Ecto neural progenitor cell (in vitro differentiated cells): ENCODE measurements at places on chromosomes 5 and 9.

GRCh38 chr9:76882686-76883085, 23.2 kb downstream of the PRUNE2 start:
- DNase-seq: no peak

GRCh38 chr5:153467546-153467945, 22.9 kb upstream of the GRIA1 start:
- no peak for DNase-seq

DNA sequence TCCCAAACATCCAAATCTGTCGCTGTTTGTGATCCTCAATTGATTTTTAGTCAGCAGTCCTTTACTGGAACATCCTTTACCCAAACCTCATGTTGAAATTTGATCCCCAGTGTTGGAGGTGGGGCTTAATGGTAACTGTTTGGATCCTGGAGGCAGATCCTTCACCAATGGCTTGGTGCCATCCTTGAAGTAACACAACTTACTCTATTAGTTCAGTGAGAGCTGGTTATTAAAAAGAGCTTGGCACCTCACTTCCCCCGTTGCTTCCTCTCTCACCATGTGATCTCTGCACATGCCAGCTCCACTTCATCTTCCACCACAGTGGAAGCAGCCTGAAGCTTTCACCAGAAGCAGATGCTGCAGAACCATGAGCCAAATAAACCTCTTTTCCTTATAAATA, 40.3 kb downstream of the DNAJB5 start:
- DNase-seq: no peak

DNA sequence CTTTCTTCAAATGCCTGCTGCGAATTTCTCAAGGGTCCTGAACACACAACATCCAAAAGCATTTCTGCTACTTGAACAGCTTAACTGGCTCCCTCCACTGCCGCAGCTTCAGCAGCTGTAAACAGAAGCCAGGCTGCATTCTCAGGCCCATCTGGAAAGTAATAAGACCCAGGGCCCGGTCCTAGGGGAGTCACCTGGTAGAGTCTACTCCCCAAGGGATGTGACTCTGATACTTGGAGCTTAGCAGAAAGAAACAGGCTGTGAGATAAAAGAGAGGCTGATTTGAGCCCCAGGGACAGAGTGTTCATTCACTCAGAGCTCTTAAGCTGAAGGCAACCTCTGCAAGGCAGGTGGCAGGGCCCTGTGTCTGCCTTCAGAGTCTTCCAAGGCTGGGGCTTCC, 356.8 kb downstream of the SPOCK1 start:
- no peak for DNase-seq

GRCh38 chr9:110942522-110942921, 95.7 kb downstream of the LPAR1 start:
- DNase-seq: no peak

DNA sequence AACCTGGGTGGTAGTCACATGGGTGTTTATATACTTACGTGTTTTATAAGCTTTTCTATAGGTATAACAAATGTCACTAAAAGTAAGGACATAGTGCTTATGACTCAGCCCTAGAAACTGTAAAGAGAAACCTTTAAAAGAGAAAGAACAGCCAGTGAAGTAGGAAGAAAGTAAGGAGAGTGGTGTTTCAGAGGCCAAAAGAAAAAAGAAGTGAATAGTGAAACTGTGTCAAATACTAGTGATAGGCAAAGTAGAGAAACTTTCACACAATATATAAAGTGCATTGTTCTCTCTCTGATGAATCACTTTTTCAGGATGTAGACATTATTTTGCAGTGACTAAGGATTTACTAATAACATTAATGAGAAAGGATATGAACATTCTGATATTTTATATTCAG, 74.2 kb upstream of the SUSD1 start:
- no peak for DNase-seq

DNA sequence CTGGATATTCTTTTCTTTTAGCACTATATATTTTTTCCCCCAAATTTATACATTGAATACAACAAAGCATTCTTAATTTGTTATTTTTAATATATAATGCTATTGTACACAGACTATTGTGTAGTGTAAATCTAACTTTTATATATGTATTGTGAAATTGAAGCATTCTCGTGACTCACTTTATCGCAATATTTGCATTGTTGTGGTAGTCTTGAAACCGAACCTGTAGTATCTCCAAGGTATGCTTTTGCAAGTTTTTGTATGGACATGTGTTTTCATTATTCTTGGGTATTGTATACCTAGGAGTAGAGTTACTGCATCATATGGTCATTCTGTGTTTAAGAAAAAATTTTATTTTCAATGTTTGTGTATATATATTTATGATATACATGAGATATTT, 49.6 kb downstream of the NSD1 start:
- DNase-seq: no peak

DNA sequence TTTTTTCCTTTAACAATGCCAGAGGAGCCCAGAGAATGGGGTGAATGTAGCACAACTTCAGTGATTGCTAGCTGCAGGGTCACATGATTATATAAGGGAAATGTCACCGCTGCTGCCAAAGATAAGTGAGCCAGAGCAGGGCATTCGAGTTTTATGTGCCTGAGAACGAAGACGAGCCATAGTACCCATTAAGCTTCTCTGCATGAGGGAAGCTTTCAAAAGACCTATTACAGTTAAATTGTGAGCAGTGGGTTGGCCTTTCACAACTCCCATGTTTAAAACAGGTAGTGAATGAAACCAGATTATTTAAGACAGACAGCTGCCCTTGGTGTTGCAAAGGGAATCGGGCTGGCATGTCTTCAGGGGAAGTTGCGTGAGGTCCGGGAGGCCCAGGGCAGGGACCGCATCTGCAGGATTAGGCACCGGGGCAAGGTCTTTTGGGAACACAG, 82.4 kb upstream of the TNFAIP8 start:
- no peak for DNase-seq

GRCh38 chr5:163670036-163670435, 164.6 kb downstream of the MAT2B start:
- no peak for DNase-seq

DNA sequence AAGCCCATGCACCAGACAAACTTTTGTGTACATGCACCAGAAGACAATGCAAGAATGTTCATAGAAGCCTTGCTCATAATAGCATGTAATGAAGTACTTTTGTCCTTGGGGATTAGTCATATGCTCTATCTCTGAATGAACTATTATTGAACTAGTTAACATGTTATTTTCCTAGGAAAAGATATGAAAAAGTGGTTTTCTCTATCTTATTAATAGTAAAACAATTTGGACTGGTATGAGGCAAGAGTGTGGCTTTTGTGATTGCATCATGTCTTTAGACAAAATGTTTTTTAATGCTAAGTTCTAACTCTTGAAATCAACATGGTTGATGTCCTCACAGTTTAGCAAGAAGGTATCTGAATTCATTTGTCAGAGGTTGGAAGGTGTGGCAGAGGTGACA, 55.7 kb upstream of the SPDL1 start:
- DNase-seq: no peak

DNA sequence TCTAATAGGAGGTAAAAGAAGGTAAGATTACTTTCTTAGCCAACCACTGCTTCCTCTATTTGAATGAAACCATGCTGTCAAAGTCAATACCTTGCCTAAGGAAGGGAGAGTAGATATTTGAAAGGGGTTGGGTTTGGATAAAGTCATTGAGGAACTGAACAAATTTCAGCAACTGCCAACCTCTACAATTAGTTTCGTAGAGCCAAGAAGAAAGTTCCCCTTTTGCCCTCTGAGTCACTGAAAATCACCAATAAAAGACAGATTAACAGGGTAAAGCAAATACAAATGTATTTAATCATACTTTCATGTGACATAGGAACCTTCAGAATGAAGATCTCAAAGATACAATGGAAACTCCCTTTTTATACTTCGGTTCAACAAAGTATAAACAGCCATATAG, 615.7 kb downstream of the GABRG2 start:
- DNase-seq: no peak

DNA sequence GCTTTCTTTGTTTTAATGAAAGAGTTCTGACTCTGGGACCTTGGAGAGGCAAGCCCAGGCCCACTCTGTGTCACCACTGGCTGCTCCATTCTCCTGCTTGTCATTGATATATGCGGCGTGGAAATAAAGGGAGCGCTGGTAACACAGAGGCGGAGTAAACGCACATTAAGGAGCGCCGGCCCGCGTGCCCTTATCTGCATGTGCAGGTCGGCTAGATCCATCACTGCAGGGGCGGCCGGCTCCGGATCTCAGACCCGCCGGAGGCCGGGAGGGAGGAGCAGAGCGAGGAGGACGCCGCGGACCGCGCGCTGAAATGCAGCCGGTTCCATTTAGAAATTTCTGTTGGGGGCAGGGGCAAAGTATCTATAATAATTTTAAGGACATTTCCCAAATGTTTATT, 70.8 kb downstream of the MRPL36 start:
- DNase-seq: peak; percentile 20

- DNase-seq: no peak
Observed at GRCh38 chr9:128731093-128731492, 7.2 kb upstream of the ZDHHC12 start.

- no peak for DNase-seq
Observed at GRCh38 chr5:122478741-122479442, 166.9 kb downstream of the SNCAIP start.

DNA sequence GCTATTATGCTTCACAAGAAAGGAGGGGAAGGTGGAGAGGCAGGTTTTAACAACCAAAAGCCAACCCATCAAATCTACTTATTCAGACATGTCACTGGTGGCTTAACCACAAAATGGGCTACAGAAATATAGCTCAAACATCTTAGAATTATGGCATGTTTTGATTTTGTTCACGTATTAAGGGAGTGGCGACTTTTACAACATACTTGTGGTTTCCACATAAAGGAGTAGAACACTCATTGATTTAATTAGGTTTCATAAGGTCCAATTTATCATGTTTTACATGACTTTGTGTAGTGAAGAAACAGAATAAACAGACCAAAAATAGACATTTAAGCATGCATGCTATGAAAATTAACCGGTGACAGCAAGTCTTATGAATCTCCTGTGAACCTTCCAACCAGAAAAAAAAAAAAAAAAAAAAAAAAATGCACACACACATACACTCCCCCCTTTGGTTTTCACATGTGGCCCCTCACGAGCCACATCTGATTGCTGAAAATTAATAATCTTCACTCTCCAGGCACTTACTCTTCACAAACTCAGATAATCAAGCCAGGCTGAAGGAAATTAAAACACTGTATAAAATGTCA, 5.4 kb downstream of the ZNF608 start:
- no peak for DNase-seq

GRCh38 chr5:165351342-165351741, 1845.9 kb downstream of the MAT2B start:
- no peak for DNase-seq

- no peak for DNase-seq
Observed at GRCh38 chr5:116546033-116546742, 28.4 kb downstream of the SEMA6A start.

DNA sequence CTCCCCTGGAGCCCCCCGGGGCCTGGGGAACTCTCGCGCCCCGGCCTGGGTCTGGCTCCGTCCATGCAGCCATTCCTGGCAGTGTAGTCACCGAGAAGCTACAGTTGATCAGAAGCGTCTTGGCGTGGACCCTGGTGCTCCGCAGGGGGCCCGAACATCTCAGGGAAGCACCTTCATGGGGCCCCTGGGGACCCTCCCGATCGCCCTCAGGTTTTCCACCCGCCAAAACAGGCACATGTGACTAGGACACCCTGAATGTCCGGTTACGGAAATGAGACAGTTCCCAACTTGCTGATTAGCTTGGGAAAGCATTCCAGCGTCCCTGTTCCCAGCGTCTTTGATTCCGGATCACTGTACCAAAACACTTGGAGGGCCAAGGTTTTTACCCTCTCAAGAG, 472 bp downstream of the FBXO4 start:
- DNase-seq: no peak

DNA sequence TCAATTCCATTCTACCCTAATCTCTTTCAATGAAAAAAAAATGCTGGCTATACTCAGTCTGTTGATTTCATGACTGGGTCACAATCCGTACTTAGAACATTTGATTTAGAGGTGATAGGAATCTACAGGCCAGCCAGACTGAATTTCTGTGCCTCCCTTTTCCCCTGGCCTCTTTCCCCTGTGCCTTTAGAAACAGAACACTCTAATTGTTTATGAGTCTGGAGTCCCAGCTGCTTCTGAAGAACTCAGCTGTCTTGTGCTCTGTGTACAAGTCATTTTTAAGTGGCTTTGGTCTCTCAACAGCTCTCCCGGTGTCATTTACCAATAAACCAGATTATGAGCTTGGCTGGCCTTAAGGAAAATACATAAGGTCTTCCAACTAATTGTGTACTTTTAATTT, 94.1 kb upstream of the ITGA2 start:
- no peak for DNase-seq

DNA sequence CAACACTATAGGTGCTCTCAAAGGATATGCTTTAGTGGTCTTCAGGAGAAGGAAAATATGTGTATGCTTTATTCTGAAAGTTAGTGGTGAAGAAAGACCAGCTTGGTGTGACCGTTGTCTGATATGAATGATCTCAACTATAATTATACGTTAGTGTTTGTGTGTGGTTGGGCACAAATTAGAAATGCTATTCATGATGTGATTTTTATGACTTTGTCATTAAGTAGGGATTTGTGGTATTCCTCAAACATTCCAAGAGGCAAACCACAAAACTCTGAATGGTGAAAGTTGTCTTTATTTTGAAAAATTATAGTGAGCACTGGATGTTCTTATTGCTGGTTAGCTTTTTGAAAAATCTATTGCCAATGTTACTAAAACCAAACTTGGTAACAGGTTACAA, 6.2 kb upstream of the F2R start:
- no peak for DNase-seq

GRCh38 chr5:73093943-73094342, 26.4 kb upstream of the TMEM171 start:
- no peak for DNase-seq

DNA sequence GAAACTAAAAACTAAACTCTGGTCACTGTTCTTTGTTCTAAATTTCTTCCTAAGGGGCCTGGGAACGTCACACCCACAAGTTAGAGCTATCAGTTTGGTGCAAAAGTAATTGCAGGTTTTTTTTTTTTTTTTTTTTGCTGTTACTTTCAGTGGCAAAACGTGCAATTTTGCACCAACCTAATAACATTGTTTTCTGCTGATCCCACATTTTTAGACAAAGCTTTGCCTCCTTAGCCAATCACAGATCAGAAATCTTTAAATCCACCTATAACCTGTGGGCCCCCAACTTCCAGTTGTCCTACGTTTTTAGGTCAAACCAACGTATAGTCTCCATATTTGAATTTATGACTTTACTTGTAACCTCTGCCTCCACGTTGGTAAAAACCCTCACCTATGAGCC, 11.1 kb upstream of the MED10 start:
- no peak for DNase-seq
